ENCODE measurements at places on chromosomes 12 and 14. TPM values are rescaled to one million over a fixed set of nuclear protein-coding genes. Genes with fewer than 3 reads are reported as not detected.
A peak's percentile ranks its signal among the peaks of the same experiment; 100 is the strongest.

- peak; percentile 86 for DNase-seq
These were observed 10.4 kb upstream of the GPR132 start for GRCh38 chr14:105075379-105076295.

GRCh38 chr14:98269533-98269932 lies 1002.5 kb downstream of the BCL11B start:
- no peak for DNase-seq

FOXN4 gene
- total RNA-seq: not detected

KLRG1 gene
- total RNA-seq: 5.8 TPM

DNA sequence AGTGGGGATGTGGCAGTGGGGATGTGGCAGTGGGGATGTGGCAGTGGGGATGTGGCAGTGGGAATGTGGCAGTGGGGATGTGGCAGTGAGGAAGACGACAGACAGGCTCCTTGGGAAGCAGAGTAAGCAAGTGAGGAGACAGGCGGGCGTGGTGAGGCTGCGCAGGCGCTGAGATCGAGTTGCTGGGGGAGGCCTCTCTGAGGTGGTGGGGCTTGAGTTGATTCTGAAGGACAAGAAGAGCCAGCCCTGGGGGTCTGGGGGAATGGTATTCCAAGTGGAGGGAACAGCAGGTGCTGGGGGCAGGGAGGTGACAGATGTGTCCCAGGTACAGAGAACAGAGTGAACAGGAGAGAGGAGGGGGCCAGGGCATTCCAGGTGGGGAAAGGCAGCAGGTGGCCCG lies 33.8 kb upstream of the TSPAN9 start:
- DNase-seq: no peak

IL31 gene
- total RNA-seq: not detected

DNA sequence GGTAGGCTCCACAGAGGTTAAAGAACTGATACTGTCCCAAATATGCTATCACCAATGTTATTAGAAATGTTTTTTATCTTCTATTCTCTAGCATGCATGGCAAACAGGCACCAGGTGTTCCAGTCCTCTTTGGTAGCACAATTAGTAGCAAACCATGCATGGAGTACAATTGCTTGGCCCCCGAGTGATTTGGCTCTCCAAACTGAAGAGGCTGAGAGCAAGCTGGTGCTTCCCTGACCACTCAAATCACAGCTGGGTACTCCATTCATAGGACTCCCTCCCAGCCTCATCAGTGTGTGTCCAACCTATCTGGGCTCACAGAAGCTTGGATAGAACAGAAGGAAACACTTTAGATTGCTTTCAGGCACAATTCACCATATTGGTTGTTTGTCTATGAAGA lies 93.4 kb downstream of the DIO2 start:
- no peak for DNase-seq

GRCh38 chr12:93502802-93503623 lies 35.7 kb downstream of the MRPL42 start:
- no peak for DNase-seq

SCNN1A gene
- 0.46 TPM for total RNA-seq

DNA sequence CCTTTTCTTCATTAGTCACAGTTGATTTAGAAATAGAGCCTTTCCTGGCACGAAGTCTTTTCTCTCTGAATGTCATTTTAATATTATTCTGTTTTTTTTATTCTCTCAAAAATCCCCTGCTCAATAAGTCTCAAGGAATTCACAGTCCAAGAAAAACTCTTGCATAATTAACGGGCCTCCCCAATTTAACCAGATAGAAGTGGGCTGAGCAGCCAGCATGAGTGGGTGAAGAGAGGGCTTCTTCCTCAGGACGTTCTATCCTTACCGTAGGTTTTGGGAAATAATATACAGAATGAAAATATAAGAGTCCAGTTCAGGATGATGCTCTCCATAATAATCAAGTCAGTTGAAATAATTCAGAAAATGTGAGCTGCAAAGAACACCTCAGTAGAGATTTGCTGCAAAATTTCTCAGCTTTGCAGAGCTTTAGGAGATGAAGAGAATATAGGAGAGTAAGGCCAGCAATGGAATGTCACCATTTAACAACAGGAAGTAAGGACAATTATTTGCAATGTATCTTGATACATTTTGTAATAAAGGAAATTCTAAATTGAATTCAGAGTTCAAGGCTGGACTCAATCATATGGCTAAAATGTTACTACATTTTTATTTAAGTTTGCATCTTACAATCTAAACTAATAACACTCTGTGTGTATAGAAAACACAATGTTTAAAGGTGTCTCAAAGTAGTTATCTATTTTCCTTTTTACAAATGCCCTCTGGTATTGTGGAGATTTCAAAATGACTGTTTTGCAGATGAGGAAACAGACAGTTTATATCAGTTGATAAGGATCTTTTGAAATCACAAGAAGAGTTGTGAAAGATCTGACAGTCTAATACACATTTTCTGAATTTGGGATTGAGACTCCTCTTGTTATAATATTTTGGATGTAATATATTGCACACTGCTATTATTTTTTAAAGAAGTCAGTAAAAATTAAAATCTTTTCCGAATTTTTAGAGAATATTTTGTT lies 1724.1 kb upstream of the SEL1L start:
- no peak for DNase-seq

All from Right ventricle myocardium inferior (tissue), 1 donor.